ENCODE measurements at places on chromosomes 3 and 15. TPM values are rescaled to one million over a fixed set of nuclear protein-coding genes. Genes with fewer than 3 reads are reported as not detected.
A peak's percentile ranks its signal among the peaks of the same experiment; 100 is the strongest.

Gene RAB43
- 6.9 TPM for polyA plus RNA-seq

- DNase-seq = peak; percentile 60
Observed at GRCh38 chr3:127961963-127962362, 46.9 kb downstream of the KBTBD12 start.

DNA sequence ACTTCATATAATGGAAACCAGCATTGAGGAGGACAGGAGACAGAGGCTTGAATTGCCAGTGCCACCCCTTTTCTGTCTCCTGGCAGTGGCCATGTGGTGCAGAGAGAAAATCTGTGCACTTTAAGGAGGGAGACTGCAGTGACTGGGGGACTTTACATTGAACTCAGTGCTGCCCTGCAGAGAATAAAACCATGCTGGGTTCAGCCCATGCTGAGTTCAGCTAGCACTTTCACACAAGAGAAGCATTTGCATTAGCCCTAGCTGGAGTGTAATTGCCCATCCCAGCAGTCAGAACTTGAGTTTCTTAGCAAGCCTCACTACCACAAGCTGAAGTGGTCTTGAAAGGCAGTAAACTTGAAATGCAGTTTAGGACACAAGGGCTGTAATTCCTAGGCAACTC is 677.5 kb downstream of the ZPLD1 start:
- no peak for DNase-seq

GRCh38 chr3:29642393-29643033 is 361.6 kb downstream of the RBMS3 start:
- DNase-seq = peak; percentile 74

DNA sequence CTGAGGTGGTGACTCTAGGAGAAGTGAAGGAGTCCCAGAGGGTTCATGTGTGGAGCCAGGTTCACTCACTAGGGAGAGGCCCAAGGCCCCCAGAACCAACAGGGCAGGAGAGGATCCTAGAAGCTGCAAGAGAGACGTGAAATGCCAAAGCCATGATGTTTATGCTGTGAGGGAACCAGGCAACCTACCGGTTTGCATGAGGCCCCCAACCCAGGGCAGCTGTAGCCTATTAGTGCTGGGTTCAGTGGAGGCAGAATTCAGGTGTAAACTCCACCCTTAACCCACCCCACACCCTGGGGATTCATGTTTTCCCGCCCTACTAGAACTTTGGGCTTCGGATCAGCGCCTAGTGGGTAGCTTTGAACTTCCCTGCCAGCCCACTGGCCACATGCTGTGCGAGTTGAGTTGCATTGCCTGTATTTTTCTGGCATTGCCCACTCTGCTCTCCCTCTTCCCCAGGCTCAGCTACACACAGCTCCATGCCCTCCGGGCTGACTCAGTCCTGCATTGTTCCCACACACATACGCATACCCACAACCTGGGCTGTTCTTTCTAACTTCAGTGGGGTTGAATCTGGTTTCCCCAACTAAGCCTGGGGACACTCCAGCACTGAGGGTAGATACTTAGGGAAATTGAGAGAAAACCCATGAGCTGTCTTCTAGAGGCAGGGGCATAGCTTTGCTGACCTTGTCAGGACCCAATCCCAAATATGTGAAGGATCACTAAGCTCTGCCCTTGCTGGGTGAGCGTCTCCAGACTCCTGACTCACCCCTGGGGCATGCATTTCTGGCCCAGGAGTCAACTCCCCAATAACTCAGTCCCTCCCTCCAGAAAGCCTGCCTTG is 2.0 kb upstream of the ZBTB47 start:
- peak; percentile 92 for DNase-seq

- no peak for DNase-seq
Observed at GRCh38 chr3:71050538-71051258, 532.8 kb downstream of the FOXP1 start.

DNA sequence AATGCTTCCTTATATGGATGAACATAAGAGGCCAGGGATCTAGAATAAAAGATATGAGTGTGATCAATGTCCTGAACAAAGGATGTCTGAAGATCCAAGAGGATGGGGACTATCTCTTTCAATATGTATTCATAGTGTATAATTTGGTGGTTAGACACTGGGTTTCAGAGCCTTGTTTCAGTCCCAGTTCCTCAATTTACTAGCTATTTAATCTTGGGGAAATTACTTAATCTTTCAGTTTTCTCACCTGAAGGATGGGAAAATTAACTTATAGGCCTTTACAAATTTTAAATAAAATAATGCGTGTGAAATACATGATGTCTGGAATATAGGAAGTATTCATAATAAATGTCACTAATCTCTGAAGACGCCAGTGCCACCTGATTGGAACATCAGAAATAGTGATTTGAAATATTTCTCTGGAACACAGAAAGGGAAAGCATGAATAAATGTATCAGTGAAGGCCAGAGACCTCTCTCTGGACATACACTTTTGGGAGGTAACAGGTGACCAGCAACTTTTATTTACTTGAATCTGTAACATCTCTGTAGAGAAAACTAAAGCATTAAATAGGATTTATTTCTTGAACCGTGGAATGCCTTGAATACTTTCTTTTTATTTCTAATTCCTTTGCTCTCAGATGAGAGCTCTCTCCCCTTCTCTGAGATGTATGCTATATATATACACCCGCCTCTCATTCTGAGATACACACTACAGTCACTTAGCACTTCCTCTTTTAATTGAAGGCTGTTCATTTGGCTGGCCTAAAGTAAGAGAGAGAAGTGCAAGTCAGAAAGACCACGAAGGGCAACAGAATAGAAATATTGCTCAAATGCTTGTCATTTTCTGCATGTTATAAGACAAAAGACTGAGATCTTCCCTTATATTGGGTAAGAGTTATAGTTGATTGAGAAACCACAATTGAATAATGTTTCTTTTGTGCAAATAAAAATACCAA is 407.1 kb downstream of the LSAMP start:
- DNase-seq = peak; percentile 39

Gene GOLGA6L4
- 1.5 TPM for polyA plus RNA-seq
